Suprapubic skin (tissue), 4 donors: ENCODE measurements at places on chromosomes 4 and X. TPM values are rescaled to one million over a fixed set of nuclear protein-coding genes. Genes with fewer than 3 reads are reported as not detected.

Gene PHKA2
- 16.5 TPM for total RNA-seq

DNA sequence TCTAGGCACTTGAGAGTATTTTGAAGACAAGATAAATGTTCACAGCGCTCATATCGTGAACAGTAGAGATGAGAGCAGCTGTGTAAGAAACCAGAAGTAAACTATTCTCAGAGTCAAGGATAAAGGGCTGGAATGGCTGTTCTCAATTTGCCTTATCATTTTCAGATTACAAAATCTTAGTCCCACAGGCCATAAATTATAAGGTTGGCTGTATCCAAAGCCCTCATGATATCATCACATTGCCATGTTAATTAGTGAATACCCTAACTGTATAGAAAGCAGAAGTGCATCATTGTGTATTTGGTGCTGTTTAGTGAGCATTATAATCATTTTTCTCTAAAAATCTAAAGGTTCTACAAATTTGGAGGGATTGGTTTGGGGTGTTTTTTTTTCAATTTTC, 168.9 kb upstream of the EDNRA start:
- no peak for DNase-seq

DNA sequence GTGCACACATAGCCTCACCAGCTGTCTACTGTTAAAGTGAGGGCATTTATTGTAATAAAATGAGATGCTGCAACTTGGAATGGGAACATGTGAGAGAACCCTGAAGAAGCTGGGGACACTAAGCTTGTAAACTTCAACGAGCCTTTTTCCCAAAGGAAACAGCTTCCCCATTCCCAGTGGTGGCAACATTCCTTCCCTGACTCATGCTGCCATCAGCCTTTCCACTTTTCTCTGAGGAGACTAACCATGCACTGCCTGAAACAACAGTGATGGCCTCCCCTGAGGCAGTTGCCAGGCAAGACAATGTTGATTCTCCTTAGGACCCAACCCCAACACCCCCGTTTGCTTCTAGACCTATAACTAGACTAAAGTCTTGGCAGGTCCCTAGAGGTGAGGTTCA, 928.3 kb downstream of the GLUD2 start:
- no peak for DNase-seq

Gene SPATA4
- total RNA-seq, result not detected

DNA sequence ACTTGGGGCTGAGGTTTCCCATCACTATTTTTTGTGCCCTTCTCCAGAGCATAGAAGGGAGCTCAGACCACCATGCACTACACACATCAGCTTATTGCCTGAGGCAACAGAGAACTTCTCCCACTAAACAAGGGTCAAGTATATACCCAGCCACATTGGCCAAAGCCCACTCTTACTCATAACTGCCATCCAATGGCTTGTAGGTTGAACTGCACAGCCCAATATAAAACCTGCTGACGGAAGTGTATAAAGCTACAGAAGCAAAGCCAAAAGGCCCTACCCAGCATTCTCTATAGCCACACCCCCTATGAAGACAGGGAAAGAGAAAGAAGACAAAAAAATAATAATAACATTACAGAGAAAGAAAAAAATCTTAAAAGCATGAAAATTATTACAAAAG, 139.7 kb downstream of the LRBA start:
- DNase-seq, result no peak

DNA sequence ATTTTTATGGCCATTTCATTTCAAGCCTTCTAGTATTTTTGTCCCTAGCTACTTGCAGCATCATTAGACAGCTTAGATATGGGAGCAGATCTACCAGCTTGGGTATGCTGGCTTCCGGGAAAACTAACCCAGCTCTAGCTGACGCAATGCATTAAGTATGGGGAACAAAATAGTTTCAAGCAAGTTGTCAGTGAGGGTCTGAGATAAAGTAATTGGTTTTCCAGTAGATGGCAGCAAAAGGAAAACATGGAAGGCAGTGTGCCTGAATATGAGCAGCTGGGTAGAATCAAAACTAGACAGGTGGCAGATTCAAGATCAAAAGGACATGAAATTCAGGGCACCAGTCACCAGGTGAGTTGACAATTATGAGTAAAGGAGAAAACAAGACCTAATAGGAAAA, 340.9 kb upstream of the CTSO start:
- DNase-seq, result no peak

- no peak for DNase-seq
Observed at GRCh38 chr4:40289366-40290188, 45.6 kb upstream of the CHRNA9 start.

DNA sequence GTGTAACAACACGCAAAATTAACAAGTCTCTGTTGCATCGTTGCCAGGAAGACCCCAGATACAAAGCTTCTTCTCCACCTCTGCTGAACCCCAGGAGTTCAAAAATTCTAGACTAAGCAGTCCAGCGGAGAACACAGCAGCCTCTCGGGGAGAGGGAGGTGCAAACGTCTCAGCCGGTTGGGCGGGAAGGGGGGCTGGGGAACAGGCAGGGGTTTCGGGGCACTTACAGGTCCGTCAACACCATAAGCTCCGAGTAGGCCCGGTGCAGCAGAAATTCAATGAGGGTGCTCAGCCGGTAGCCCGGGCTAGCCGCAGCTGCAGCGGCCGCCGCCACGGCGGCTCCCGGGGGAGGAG, 394 bp downstream of the MED14 start:
- DNase-seq, result no peak

Gene TLR3
- 4.5 TPM for total RNA-seq

DNA sequence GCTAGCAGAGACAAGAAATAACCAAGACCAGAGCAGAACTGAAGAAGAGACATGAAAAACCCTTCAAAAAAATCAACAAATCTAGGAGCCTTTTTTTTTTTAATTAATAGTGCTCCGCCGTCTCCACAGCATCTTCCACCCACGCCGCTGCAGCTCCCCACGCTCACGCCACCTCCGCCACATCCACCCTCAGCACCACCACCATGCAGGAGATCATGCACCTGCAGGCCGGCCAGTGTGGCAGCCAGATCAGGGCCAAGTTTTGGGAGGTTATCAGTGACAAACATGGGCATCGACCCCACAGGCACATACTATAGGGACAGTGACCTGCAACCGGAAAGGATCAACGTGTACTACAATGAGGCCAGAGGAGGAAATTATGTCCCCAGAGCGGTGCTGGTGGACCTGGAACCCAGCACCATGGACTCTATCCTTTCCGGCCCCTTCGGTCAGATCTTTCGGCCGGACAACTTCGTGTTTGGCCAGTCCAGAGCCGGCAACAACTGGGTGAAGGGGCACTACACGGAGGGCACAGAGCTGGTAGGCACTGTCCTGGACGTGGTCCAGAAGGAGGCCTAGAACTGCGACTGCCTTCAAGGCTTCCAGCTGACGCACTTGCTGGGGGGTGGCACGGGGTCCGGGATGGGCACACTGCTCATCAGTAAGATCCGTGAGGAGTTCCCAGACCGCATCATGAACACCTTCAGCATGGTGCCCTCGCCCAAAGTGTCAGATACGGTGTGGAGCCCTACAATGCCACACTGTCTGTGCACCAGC, 171.2 kb downstream of the THOC2 start:
- DNase-seq, result no peak

Gene TMEM165
- 95.1 TPM for total RNA-seq

Gene GSX2
- not detected for total RNA-seq

- DNase-seq, result no peak
Observed at GRCh38 chr4:184388106-184388505, 86.2 kb downstream of the IRF2 start.

GRCh38 chrX:24113181-24113580, 36.3 kb upstream of the ZFX start:
- DNase-seq, result no peak

GRCh38 chr4:92099861-92100260, 203.9 kb upstream of the GRID2 start:
- DNase-seq, result no peak

DNA sequence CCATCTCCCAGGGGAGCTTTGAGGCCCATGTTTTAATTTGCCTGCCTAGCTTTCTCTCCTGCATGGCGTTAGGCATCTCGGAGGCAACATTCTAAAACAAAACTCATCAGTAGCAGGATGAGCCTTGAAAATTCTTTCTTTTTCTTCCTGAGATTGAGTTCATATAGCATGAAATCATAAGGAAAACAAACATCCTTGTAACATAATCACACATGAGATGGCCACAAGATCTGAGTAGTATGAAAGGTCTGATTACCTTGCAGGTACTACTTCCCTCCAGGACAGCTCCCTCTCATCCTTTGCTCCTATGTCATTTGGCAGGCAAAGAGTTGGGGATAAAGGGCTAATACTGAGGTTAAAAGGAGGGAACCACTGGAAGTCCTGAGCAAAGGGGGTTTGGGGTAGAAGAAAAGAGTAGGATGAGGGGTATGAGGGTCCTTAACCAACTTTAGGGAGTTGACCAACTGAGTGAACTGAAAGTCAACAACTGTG, 37.5 kb upstream of the CXCL8 start:
- DNase-seq, result no peak

Gene P2RY8
- total RNA-seq, result not detected

- no peak for DNase-seq
Observed at GRCh38 chr4:145796346-145796745, 116.4 kb downstream of the C4orf51 start.

GRCh38 chr4:155173371-155173770, 35.1 kb upstream of the NPY2R start:
- DNase-seq, result no peak

Gene IGFBP7
- total RNA-seq, result 152 TPM

- no peak for DNase-seq
Observed at GRCh38 chr4:119124352-119124751, 11.3 kb upstream of the MYOZ2 start.

Gene RRH
- 0.78 TPM for total RNA-seq

Gene LUZP4
- total RNA-seq, result not detected

DNA sequence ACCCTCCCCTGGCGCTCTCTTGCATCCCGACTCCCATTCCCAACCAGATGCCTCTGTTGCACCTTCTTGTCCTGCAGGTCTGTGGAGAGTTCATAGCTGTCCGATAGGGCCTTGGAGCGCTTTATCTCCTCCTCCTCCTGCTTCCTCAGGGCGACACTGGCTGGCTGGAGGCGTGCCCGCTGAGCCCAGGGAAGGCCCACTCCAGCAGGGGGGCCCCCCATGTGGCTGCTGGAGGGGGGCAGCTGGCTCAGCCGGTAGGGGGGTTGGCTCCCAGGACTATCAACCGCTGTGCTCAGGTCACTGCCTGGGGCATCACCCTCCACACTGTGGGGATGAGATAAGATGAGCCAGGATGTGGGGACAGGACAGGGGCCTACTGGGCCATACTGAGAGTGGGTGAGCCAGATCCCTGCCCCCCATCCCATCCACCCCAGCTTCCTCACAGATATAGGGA, 25.6 kb downstream of the IQSEC2 start:
- DNase-seq, result no peak
